Osteocyte (in vitro differentiated cells): ENCODE measurements at places on chromosomes 6 and 20.
A peak's percentile ranks its signal among the peaks of the same experiment; 100 is the strongest.

DNA sequence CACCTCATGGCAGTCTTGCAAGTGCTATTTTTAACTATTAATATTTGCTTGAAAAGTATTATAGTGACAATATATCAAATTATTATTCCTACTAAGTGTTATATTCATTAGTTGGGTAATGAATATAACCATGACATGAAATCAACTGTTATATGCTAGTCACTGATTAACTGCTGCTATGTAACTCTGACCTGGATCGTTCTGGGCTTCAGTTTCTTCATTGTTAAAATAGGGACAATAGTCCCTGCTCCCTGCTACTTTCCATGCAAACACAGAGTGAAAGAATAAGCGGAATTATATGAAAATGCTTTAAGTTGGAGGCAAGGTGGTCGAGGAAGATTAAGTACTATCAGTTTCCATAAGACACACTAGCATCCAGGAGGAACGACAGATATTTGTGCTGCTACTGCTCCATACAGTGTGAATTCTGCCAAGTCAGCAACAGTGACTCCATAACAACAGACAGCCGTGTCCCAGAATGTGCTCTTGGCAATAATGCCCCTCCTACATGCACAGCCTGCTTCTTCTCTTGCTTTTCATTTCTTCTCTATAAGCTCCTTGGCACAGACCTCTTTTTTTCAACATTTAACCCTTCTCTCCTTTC, 107.2 kb downstream of the CHD6 start:
- DNase-seq, result no peak

DNA sequence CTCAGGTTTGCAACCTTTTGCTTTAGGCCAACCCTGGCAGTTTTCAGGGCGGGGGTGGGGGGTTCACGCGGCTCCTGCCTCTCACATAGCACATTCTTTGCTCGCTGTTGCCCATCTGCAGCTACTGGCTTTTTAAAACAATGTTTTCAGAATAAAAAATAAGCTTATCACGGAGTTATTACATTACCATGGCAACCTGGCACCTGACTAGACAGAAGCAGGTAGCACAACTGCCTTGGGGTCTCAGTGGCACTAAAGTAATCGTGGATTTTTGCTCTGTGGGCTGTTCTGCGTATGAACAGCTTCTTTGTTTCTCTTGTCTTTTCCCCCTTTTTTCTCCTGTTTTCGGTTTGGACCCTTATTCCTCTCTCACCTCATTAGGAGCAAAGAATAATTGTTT, 9.1 kb upstream of the MANBAL start:
- DNase-seq, result no peak

GRCh38 chr6:136506124-136506799, 44.0 kb downstream of the MAP7 start:
- no peak for DNase-seq

- DNase-seq, result no peak
Measured at GRCh38 chr20:36051318-36052116, 83.1 kb downstream of the CNBD2 start.

- DNase-seq, result no peak
Measured at GRCh38 chr20:22925613-22925983, 109.5 kb upstream of the SSTR4 start.

- no peak for DNase-seq
Measured at GRCh38 chr20:13644010-13644409, 5.3 kb upstream of the TASP1 start.

DNA sequence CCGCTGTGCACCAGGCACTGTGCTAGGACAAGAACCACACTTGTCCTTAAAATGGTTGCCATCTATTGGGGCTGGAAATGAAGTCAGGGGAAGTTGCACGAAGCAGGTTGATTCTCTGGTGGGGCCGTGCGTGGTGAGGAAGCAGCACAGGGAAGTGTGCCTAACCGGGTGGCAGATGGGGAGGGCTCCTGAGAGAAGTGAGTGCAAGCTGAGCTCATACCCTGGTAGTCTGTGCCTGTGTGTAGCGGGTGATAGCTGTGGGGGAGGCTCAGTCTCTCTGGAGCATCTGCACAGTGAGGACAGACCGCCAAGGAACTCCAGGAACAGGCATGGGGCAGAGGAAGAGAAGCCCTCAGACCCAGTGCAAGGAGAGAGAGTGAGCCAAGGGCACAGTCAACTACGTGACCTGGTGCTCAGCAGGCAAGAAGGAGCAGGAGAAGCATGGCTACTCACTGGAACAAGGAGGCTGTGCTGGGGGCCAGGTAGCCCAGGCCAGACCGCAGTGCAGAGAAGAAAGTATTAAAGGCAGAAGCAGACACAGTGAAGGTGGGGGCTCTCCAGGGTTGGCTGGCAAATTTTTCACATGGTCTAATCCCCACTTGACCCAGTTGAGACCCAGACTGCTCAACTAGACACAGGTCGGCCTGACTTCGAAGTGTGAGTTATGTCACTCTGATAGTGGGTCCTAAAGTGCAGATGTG, 155.0 kb downstream of the CDH26 start:
- no peak for DNase-seq

- DNase-seq, result no peak
Measured at GRCh38 chr20:40547483-40548091, 141.4 kb downstream of the MAFB start.

DNA sequence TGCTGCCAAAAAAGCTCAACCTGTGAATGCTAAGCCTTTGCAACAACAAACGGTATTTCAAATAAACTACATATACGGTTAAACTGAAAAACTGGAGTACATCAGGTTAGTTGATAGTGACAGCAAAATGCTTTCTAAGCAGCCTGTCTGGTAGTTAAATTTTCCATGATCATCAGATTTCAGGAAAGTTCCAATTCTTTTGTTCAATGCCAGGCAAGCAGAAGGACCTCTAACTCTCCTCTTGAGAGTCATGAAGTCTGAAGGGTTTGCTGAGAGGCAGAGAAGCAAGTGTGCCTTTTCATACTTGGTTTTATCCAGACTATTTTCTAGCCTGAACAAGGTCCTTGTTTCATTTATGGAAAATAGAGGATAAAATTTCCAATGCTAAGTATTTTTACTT, 4.5 kb downstream of the FLRT3 start:
- no peak for DNase-seq

- DNase-seq, result no peak
Measured at GRCh38 chr6:71011871-71012371, 55.1 kb upstream of the B3GAT2 start.

GRCh38 chr20:56347628-56348304, 11.0 kb upstream of the FAM210B start:
- no peak for DNase-seq

DNA sequence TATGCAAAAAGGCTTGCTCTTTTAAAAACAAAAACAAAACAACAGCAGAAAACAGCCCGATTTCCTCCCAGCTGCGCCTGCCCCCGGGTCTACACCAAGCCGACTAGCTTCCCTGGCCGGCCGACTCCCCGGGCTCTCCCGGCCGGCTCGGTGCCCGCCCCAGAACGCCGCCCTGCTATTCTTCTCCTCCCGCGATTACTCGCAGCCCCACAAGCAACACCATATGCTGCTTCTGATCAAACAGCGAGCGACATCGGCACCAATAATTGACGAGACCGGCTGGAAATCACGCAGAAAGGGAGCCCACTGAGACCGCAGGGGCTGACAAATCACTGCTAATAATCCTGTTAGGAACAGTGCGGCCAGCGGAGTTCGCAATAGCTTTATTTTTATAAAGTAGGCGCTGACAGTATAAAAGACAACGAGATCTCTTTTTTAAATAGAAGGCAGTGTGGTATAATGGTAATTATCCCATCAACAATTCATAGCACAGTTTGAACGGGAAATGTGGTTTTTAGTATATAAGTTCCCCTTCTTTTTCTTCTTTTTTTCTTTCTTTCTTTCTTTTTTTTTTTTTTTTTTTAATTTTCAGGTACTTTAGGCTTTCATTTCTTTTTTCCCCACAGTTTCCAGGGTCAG, 3.3 kb downstream of the SIM1 start:
- DNase-seq, result no peak

GRCh38 chr6:3202999-3203696, 24.3 kb downstream of the TUBB2B start:
- peak; percentile 19 for DNase-seq

DNA sequence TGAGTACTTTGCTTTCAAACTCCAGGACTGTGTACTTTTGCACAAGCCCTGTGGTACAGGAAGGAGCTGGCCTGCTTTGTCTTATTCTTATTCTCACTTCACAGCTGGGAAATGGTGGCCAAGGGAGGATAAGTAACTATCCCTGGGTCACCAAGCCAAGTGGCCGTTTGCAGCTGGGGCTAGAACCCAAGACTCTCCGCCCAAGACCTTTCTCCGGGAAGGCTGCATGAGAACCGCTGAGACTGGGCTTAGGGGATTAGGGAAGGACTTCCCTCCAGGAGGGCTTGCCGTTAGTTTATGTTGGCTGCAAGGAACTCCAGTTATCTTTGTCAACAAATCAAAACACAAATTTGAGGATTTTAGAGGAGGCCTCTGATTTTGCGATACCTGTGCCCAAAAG, 343.2 kb upstream of the RNF24 start:
- no peak for DNase-seq

DNA sequence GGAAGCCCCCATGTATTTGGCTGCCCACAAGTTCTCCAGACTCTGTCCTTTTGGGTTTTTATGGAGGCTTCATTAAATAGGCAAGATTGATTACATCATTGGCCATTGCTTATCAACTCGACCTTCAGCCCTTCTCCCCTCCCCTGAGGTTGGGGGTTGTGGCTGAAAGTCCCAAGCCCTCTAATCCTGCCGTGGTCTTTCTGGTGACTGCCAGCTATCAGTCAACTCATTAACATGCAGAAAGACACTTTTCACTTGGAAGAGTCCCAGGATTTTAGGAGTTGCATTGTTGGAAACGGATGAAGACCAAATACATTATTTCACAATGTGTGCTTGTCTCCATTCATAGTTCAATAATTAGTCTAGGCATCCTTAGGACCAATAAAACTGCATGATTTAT, 9.5 kb downstream of the CDC5L start:
- no peak for DNase-seq

DNA sequence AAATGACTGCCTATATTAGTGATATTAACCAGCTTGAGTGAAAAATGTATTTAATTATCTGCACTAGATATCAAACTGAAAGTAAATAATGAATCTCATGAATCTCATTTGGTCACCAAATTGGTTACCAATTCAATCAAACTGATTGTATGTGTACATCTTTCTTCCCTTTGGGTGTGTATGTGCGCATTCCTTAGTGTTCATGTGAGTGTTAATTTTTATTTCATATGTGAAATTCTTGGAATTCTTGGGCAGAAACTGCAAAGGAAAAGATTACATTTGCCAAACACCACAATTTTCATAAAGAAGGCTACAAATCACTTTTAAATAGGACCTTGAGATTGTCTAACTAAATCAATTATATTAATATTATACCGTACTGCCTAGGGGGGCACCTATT, 648.4 kb upstream of the MARCKS start:
- DNase-seq, result no peak

DNA sequence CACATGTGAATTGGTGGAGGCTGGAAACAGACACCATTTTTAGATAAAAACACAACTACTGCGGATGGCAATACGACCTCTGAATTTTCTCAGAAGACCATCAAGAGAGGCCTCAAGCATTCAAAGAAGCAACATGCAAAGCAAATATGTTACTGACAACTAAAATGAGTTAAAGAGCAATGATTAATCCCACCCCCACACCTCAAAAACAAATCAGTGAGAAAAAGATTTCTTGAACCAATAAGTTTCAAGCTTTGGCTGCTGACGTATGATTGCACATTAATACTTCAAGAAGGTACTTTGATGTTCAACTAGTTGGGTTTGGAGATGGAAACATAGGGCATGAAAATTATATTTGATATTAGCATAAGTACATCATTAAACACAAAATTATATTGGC, 982 bp downstream of the MMUT start:
- no peak for DNase-seq

DNA sequence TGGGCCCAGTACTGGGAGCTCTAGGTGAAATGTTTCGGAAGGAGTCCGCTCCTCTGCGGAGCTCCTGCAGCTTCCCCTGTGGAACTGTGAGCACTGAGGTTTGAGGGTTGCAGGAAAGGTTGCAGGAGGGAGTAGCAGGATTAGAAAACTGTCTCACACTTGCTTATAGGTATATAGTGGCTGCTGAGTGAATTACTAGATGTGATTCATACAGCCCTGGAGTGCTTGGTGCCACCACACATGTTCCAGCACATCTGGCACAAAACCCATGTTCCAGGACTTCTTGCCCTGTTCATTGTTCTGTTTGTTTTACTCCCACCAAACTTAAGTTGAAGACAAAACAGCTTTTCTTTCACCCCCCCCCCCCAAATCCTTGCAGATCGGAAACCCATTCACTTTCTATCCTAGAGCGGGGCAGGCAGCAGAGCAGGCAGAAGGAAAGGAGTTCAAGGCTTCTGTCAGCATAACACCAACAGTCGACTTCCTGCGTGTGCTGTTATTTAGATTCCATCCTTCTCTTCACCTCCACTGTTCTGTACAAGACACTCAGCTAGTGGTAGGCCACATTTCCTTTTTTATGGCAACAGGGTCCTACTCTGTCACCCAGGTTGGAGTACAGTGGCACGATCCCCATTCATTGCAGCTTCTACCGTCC, 669 bp upstream of the PEX6 start:
- DNase-seq, result no peak

DNA sequence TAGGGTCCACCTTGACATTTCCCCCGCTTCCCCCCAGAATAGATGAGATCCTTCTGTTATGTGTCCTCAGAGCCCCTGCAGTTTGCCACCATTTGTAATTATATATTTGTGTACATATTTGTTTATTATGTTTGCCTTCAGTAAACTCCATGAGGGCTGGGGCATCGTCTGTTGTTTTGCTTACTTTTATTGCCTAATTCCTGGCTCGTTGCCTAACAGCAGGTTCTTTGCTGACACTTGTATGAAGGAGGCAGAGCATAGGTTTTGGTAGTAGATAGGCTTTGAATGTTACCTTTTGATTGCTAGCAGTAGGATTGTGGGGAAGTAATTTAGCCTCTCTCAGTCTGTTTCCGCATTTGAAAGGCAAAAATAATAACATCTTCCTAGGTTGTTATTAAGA, 9.9 kb downstream of the MAP3K4 start:
- DNase-seq, result no peak

DNA sequence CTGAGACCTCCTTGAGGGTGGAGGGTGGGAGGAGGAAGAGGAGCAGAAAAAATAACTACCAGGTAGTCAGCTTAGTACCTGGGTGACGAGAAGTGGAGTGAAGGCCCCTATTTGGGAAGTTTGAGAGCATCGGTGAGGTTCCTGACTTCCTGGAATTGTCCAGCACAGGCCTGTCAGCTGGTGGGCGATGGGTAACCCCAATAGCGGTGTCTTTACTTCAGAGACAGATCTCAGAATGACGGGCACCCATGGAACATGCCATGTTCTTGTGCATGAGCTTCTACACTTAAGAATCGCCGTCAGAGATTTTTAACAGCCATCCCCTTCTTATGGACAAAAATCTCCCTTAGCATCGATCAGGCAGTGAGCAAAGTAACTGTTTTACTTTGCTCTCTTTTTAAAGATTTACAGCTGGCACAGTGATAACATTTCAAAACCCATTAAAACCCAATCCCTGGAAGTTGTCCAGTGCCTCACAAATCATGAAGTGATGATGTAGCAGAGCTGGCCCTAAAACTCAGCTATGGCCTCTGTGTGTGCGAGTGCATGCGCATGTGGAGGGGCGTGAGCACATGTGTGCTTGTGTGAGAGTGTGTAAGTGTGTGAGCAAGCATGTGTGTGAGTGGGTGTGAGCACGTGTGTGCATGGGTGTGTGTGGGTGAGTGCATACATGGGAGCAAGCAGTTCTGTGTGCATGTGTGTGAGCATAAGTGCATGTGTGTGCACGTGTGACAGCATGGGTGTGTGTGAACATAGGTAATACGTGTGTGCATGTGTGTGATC, 85.2 kb downstream of the DLL1 start:
- peak; percentile 34 for DNase-seq
